ENCODE measurements at places on chromosomes 12 and 14. TPM values are rescaled to one million over a fixed set of nuclear protein-coding genes. Genes with fewer than 3 reads are reported as not detected.

The BICDL1 gene
- not detected for total RNA-seq

The CTDSP2 gene
- 118 TPM for total RNA-seq

The TEAD4 gene
- total RNA-seq, result 24.2 TPM

The SERPINA10 gene
- total RNA-seq, result not detected

The SHMT2 gene
- total RNA-seq, result 297 TPM

The CYP46A1 gene
- not detected for total RNA-seq

The CCDC85C gene
- 10.3 TPM for total RNA-seq

The DPF3 gene
- total RNA-seq, result 2.6 TPM

The NPFF gene
- not detected for total RNA-seq

The SMIM41 gene
- total RNA-seq, result not detected

The STON2 gene
- total RNA-seq, result not detected

The PSME1 gene
- total RNA-seq, result 181 TPM

The KRT6A gene
- total RNA-seq, result not detected

The SDR9C7 gene
- total RNA-seq, result not detected

The TNS2 gene
- total RNA-seq, result 88.8 TPM

Measured in myometrial cell (primary cell).